ENCODE measurements at places on chromosomes 1 and 21. TPM values are rescaled to one million over a fixed set of nuclear protein-coding genes. Genes with fewer than 3 reads are reported as not detected.

GRCh38 chr1:218259800-218260199, 25.3 kb upstream of the RRP15 start:
- DNase-seq, result peak; percentile 9

DNA sequence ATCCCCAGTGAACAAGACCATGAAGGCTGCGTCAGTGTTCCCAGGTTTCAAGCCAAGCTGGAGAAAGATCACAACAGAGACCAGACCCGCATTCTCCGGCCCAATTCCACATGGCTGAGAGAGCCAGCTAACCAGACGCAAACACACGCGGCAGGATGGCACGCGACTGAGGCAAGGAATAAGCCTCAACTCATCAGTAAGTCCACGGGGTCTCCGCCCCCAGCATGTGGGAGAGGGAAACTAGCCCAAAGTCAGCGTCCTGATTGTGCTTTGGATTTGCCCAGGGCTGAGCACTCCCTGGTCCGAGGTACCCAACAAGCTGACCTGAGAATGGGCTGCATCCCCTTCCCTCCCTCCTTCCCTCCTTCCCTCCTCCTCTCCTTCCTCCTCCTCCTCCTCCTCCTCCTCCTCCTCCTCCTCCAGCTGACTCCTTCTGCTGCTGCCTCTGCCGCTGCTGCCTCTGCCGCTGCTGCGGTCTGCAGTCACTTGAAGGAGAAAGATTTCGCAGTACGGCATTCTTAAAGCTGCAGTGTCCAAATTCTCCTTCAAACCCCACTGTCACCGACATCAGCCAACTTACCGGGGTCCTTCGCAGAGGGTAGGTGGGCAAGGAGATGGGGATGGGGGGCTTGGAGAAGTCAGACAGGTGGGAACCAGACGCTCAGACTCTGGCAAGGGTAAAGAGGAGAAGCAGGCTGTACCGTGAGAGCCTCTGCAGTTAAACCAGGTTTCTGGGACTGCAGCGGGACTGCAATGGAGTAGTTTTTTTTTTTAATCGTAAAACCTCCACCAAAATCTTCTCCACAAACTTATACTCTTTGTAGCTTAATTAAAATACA, 33.0 kb upstream of the H6PD start:
- peak; percentile 91 for DNase-seq

GRCh38 chr1:241276391-241276790, 80.6 kb downstream of the RGS7 start:
- DNase-seq, result no peak

DNA sequence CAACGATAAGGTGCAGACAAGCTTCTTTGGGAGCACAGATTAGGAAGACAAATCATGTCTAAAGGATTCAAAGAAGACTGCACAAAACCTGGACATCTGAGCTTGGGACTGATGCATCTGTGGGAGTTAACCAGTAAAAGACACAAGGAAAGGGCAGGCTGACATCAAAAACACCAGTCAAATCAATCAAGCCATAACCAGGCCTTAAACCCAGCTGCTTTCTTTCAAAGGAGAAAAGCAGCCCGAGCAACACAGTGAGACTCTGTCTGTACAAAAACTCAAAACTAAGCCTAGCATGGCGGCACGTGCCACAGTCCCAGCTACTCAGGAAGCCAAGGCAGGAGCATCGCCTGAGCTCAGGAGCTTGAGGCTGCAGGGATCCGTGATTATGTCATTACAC, 411.6 kb downstream of the SMYD3 start:
- DNase-seq, result no peak

GRCh38 chr1:202357506-202357905, 9.0 kb downstream of the PPP1R12B start:
- no peak for DNase-seq

DNA sequence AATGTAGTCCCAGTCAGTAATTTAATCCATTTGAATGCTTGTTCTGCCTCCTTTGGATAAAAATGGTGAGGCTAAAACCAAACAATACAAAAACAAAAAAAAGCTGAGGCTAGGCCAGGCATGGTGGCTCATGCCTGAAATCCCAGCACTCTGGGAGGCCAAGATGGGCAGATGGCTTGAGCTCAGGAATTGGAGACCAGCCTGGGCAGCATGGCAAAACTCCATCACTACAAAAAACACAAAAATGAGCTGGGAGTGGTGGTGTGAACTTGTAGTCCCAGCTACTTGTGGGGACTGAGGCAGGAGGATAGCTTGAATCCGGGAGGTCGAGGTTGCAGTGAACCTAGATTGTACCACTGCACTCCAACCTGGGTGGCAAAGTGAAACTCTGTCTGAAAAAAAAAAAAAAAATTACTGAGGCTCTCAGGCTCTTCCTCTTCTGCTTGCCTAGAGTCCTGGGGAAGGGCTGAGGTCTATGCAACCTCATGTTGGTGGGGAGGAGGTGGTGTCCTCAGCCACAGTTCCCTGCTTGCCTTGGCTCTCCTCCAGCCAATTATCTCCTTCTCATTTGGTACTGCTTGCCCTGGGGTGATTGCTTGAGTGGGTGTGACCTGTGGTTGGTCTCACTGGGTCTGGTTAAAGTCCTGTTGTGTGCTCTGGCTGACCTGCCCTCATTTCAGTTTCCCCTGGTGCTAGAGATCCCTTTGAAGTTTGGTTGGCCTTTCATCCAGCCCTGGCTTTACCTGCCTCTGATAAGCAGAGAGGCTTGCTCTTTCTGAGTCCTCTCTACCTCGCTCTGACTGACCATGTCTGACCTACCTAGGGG, 20.9 kb downstream of the S1PR1 start:
- DNase-seq, result peak; percentile 92

DNA sequence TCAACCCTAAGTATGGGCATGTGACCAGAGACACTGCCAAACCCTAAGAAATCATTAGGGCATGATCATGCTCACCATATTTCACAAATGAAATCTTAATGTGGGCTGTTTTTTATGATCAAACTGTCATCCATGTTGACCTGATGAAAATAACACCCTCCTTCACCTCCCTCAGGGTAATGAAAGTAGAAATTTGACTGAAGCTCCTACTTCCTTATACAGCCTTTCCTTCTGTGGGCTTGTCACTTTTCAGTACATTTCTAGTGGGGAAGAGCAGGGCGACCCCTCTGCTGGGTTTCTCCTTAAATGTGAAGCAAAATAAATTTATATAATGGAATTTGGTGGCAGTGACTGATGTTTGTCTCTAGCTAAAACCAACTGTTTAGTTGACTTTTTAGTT, 25.9 kb downstream of the IVNS1ABP start:
- DNase-seq, result no peak

GRCh38 chr1:37486680-37487618, 12.6 kb downstream of the ZC3H12A start:
- peak; percentile 61 for DNase-seq

DNA sequence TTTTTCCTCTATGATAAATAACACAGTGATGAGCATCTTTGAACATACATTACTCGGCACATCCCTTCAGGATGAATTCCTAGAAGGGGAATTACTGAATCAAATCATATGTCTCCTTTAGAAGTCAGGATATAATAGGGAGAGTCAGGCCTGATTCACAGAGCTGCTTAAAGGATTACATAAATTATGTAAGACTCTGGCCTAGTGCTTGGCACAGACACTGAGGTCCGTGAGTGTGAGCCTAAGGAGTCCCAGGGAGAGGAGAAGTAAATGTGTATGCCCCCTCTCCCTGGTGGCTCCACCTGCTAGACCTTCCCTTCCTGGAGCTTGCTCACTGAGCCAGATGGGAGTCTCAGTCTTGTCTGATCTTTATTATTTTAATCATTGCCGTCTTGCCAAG, 8.6 kb upstream of the FOXE3 start:
- DNase-seq, result no peak

- peak; percentile 77 for DNase-seq
Measured at GRCh38 chr1:167936930-167937708, at the start of gene MPC2. Gene MPC2 (minus strand): TSS chr1:167937072. CDS start chr1:167935841, 1,231 bp downstream.

- no peak for DNase-seq
Measured at GRCh38 chr1:221760911-221761310, 19.0 kb upstream of the DUSP10 start.

Gene PPIE
- total RNA-seq, result 75.6 TPM

Gene CDKN2C
- 108 TPM for total RNA-seq

Gene CFAP141
- total RNA-seq, result not detected

Gene LCE2A
- not detected for total RNA-seq

Gene ZNF678
- total RNA-seq, result 11.2 TPM

Gene CLCA1
- not detected for total RNA-seq
